ENCODE measurements at places on chromosomes 4 and X.

- DNase-seq = no peak
Measured at GRCh38 chr4:67576059-67576466, 17.5 kb downstream of the STAP1 start.

DNA sequence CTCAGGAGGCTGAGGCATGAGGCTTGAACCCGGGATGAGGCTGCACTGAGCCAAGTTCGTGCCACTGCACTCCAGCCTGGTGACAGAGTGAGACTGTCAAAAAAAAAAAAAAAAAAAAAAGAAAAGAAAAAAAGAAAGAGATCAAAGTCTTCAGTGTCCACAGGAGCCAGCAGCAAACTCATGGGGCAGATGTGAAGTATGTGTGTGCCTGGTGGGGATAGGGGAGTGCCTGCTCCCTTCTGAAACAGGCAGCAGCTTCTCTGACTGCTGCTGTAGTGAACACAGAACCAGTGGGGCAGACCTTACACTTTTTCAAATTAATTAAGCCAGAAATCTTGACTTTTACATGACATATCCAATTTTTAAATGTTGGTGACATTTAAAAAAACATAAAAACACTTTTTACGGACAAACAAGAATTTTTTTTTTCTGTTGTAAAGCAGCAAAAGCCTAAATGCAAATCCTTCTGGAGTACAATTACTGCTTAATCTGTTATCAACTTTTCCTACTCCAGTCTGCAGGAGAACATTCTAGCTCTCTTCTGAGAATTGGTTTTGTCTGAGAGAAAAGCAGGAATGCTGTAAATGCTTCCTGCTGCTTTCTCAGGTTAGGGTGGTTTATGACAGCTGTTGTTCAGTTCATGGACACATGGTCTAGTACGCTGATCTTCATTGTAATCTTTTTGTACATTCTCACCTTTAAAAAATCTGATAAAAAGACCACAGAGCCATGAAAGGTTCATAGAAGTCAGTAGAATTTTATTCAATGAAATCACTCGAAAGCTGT is 311.1 kb downstream of the CAMK2D start:
- DNase-seq = no peak

DNA sequence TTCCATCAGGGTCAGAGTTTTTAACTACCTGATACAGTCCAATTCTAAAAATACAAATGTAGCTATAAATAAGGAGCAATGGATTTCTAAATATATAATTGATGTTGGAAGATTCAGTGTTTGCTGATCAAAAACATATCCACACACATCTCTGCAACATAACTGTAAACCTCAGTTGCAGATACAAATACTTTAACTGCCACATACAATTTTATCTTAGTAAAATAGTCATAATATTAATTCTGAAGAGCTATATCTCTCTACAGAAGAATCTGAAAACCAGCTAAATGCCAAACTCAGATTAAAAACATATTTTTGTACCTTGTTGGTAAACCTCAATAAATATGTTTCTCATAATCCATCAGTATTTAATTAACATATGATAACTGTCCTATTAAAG is 674.3 kb upstream of the INTU start:
- DNase-seq = no peak

DNA sequence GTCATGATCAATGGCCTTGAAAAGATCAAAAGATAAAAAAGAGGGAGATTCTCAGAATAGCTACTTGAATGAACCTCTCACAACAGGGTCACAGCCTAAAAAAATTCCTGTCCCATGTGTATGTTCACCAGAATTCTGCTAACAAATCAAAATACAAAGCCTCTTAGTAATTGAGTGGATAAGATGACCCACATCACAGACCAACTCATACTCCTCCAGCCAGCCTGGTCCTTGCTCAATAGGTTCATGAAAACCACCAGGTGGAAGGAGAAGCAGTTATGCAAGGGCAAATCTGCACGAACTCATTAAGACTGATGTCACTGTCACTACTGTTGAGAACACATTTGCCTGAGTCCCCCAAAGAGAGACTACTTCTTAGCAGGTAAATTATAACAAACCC is 21.5 kb downstream of the WDFY3 start:
- DNase-seq = no peak

DNA sequence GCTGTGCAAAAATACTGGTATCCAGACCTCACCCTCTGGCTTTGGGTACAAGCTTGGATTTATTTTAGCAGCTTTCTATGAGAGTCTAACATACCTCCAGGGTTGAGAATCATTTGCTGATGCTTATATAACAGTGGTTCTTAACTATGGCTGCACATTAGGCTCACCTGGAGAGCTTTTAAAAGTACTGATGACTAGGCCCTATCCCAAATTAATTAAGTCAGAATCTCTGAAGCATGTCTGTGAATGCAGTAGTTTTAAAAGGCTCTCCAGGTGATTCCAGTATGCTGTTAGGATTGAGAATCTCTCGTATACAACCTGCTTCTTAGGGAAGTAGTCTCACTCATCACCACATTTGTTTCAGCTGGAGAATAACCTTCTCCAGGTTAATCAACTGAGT is 99.2 kb downstream of the PDHA2 start:
- no peak for DNase-seq

DNA sequence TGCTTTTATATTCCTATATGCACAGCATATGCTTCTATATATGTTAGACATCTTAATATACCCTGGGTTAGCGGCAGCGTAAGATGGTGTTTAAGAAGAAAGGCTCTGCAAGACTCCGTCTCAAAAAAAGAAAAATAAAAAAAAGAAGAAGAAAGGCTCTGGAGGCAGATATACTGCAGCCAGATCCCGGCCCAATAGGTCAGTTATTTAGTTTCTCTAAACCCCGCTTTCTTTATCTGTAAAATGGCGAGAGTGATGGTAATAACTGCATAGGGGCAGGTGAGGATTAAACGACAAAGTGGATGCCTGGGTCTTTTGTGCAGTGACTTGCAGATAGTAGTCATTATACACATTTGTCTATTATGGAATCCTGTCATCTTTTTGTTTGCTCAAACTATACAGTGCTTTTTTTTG is 115.2 kb downstream of the NAA11 start:
- no peak for DNase-seq

DNA sequence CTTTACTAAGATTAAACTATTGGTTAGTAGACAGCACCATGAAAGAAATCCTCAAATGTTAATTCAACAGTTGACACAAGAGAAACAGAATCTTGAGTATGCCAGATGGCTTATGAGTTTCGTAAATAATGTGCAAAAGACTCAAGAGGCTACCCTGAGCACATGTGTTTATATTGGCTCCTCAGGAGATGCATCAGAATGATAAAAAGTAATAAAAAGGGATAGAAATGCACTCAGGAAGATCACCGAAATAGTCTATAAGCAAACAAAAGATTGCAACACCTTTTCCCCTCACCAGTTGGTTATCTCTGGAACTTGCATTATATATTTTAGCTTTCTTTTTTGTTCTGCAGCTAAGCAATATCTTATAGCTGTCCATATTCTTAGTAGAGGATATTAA is 84.4 kb downstream of the SCFD2 start:
- no peak for DNase-seq

DNA sequence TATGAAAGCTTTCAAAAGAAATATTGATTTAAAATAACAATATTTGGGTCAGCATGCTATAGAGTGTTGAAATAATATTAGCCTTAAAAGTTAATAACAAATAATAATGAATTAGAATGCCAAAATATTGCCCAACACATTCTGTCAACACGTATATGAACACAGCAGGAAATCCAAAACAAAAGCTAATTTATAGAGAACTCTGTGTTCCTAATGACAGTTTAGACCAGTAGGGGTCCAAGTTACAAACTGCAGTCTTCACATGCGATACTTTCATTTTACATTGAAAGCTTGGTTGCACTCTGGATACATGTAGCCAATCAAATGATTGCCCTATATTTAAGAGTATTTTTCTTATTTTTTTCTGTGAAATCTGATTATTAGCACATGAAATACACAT is 274.4 kb downstream of the DCTD start:
- DNase-seq = no peak

DNA sequence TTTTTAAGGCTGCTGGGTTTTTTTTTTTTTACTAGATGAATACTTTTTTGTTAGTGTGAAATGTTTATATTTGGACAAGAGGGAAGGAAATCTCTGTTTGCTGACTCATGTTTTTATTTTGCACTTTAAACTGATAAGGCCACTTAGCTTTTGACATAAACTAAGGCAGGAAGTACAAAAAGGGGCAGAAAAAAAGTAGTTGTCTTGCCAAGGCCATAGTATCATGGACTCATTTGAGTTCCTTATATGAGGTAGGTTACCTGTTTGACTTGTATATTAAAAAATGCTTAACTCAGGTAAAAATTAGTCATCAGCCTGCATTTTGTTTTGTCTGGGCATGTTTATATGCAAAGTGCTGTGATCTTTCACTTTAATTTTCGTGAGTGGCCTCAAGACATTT is 26.0 kb downstream of the SMAD1 start:
- DNase-seq = no peak

- no peak for DNase-seq
Measured at GRCh38 chr4:8067274-8067936, 91.2 kb downstream of the ABLIM2 start.

GRCh38 chr4:40221744-40222143 is 24.9 kb downstream of the RHOH start:
- no peak for DNase-seq

- DNase-seq = no peak
Measured at GRCh38 chr4:33369446-33369845, 2649.3 kb downstream of the PCDH7 start.

DNA sequence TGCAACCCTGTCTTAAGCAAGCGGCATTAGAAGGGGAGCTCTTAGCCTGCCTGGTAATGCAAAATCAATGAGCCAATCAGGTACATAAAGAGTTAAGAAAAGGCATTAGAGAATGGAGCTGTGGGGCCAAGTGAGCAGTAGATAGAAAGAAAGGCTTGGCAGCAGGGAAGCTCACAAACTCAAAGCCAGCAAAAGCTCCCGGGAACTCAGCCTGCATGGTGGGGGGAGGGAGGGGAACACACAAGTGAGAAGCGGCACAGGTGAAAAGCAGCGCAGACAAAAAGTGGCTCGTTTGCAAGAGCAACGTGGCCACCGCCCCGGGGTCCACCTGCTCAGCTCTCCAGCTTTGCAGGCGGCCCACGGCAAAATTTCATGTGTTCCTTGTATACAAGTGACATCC is 818.5 kb downstream of the FAM133A start:
- DNase-seq = no peak
